ENCODE measurements at places on chromosomes 16 and 17.

- DNase-seq, result peak; percentile 36
Measured at GRCh38 chr17:7885367-7886226, 3.0 kb upstream of the CHD3 start.

DNA sequence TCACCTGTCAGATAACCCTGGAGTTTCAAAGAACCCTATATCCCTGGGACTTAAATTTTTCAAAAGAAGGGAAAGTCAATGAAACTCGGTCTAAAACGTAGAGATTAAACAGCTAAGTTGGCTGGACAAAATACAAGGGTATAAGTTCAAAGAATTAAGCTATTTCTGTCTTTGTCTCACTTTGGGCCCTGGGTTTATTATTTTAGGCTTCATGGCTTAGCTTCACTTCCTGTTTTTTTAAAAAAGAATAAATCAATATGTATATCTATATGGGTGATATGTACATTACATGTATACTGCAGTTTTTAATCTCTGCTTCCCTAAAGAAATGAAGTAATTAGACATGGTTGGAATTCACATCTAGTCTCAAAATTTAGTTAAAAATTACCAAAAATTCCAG, 132.3 kb downstream of the TRIM37 start:
- no peak for DNase-seq

DNA sequence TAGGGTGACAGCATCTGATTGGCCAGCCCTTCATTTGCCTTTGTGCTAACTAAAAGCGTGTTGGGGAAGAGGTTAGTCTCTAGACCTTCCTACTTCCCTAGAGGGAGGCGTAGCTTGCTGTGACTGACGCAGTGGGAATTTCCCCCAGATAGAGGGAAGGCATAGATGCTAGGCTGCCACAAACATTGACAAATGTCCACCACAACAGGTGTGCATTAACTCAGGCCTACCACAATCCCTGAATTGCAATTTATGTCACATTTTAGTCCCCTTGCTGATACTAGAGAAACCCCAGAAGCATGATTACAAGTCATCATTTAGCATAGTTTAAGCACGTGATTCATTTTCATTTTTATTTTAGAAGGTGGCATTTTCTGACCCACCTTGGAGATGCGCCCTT, 76.3 kb upstream of the WSB1 start:
- no peak for DNase-seq

- peak; percentile 24 for DNase-seq
Measured at GRCh38 chr16:78291604-78292003, 192.2 kb downstream of the WWOX start.

- peak; percentile 64 for DNase-seq
Measured at GRCh38 chr16:69566240-69566980, 644 bp downstream of the NFAT5 start.

GRCh38 chr16:10296956-10297340, 88.9 kb upstream of the ATF7IP2 start:
- DNase-seq, result no peak

DNA sequence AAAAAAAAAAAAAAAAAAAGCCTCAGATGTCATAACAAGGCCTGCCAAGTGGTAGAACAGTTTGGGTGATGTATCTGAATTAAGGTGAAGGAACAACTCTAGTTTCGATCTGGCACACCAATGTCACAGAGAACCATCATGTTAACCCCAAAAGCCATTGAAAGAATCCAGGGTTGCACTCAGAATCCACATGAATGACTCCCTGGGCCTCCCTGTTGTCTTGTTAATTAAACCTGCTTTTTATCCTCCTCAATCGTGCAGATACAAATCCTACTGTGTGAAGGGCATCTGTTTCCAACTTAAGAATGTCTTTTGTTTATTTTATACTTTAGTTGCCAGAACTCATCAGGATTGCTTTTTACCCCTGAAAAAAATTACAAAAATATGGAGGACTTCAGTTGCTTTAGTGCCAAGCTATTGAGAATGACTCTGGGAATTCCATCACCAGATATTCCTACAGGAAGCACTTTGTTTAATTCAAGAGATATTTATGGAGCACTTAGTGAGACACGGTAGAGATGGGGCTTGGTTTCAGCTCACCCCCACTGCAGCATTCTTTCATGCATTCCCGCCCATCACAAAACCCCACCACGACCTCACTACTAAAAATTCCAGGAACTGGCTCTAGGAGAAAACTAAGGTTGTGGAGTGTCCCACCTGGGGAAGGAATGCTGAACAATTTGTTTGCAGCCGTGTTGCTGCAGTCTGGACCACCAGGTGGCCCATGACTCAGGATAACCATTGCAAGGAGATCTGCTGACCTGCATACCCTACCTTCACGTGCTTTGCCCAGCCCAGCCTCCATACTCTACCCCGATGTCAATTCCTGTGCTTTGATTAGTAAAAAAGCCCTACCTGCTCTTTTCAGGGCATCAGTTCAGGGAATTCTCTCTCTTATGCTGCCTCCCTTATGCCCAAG, 63.8 kb upstream of the GPRC5B start:
- no peak for DNase-seq

- no peak for DNase-seq
Measured at GRCh38 chr16:30895627-30896260, 670 bp upstream of the CTF1 start.

GRCh38 chr17:71033336-71033735, 864.0 kb downstream of the KCNJ2 start:
- DNase-seq, result no peak

DNA sequence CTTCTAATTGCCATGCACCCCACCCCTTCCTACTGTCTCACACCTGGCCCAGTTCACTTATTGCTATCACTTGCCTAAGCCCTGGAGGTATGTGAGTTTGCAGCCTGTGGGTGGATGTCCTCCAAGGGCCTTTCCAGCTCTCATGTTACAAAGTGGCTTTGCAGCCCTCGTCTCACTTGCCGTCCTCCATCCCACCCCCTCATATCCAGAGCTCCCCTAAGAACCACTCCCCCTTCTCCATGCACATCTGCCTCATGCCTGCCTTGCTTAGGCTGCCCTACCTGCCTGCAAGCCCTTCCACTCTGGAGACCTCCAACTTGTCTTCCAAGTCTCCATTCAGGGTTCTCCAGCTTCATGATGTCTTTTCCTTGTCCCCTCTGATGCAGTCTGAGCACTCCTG, 119.4 kb upstream of the NLRP1 start:
- DNase-seq, result no peak

DNA sequence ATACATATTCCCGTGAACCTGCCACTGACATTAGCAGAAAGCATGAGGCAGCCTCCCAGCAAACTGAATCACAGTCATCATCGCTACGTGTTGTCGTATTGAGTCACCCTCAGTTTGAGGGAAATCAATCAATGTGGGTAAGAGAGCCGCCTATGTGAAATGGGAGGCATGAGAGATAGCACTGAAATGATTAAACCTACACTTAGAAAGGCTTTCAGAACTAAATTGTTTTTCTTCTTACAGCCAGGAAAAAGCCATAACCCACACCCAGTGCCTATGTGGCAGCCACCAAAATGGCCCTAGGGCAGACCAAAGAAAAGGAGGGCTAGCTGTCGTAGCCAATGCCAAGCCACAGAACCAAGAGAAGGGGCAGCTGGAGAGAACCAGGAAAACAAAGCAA, 90.5 kb downstream of the ADAMTS18 start:
- DNase-seq, result no peak

- peak; percentile 64 for DNase-seq
Measured at GRCh38 chr17:61285526-61286320, 113.9 kb upstream of the TBX2 start.

- no peak for DNase-seq
Measured at GRCh38 chr16:84513123-84513522, 8.7 kb upstream of the MEAK7 start.

- no peak for DNase-seq
Measured at GRCh38 chr17:3959295-3959899, 4.8 kb downstream of the ATP2A3 start.

- DNase-seq, result peak; percentile 46
Measured at GRCh38 chr17:38663125-38663751, 11.5 kb downstream of the EPOP start.

DNA sequence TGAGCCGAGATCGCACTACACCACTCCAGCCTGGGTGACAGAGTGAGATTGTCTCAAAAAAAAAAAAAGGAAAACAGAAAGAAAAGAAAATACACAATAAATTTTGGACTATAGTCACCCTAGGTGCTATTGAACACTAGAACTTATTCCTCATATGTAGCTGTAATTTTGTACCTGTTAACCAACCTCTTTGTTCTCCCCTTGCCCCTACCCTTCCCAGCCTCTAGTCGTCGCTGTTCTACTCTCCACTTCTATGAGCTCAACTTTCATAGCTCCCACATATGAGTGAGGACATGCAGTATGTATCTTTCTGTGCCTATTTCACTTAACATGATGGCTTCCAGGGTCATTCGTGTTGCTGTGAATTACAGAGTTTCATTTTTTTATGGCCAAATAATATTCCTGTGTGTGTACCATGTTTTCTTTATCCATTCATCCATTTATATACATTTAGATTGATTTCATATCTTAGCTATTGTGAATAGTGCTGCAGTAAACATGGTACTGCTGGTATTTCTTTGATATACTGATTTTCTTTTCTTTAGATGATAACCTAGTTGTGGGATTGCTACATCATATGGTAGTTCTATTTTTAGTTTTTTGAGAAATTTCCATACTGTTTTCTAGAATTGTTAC, 28.3 kb downstream of the VPS35L start:
- no peak for DNase-seq

- DNase-seq, result no peak
Measured at GRCh38 chr17:34652021-34652555, 72.7 kb downstream of the TMEM132E start.

DNA sequence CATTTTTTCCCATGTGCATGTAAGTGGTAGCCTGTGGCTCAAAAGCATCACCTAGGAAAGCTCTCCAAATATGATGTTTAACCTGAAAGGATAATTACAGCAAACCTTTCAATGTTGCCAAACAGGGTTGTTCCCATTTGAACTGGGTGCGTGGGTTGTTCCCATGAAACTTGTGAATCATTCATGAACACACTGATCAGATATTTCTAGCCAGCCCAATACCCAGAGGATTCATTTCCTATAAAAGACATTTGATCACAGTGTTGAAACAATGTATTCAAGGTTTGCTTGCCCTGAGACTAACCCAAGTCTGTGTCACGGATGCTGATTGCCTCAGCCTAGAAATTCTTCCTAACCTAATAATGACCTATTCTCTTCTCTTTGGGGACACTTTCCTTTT, 12.9 kb downstream of the KRT39 start:
- DNase-seq, result no peak

DNA sequence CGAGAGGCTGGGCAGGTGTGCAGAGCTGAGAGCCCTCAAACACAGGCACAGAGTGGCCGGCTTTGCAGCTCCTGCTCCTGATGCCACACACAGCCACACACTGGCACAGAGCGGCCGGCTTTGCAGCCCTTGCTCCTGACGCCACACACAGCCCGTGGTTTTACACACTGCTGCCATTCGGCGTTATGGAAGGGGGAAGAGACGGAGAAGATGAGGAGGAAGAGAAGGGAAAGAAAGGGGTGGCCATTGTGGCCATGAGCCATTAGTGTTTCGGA, 26.8 kb downstream of the WSCD1 start:
- no peak for DNase-seq

- DNase-seq, result no peak
Measured at GRCh38 chr17:11028349-11028748, 190.5 kb upstream of the PIRT start.

DNA sequence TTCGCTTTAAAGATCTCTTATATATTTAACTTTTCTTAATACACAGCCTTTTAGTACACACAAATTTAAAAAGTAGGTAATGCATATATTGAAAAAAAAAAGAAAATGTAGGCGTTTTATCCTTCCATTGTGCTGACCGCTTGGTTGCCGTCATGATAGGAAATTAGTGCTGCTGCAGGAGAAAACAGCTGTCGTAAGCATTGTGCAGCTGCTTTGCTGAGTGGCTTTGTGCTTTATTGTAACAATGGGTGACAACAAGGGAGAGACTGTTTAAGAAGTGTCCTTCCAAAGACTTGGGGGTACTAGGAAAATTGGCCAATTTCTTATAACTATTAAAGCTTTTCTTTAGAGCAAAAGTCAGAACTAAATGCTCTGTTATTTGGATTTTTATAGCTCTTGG, 5.0 kb downstream of the HERPUD1 start:
- DNase-seq, result no peak

GRCh38 chr17:47287068-47287467, 33.4 kb downstream of the ITGB3 start:
- no peak for DNase-seq

DNA sequence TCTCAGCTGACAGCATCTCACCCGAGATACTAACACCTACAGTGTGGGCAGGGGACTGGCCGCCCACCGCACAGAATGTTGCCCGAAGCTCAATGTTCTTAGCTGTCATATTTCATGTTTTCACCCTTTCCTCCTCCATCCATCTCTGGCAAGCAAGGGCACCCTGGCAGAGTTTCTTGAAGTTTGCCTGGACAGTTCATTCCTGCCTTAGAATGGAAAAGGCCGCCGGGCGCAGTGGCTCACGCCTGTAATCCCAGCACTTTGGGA, 37.6 kb upstream of the TEX2 start:
- DNase-seq, result no peak

- DNase-seq, result no peak
Measured at GRCh38 chr16:80816356-80816755, 12.0 kb upstream of the CDYL2 start.

- no peak for DNase-seq
Measured at GRCh38 chr17:65666876-65667321, 105.5 kb upstream of the AXIN2 start.

DNA sequence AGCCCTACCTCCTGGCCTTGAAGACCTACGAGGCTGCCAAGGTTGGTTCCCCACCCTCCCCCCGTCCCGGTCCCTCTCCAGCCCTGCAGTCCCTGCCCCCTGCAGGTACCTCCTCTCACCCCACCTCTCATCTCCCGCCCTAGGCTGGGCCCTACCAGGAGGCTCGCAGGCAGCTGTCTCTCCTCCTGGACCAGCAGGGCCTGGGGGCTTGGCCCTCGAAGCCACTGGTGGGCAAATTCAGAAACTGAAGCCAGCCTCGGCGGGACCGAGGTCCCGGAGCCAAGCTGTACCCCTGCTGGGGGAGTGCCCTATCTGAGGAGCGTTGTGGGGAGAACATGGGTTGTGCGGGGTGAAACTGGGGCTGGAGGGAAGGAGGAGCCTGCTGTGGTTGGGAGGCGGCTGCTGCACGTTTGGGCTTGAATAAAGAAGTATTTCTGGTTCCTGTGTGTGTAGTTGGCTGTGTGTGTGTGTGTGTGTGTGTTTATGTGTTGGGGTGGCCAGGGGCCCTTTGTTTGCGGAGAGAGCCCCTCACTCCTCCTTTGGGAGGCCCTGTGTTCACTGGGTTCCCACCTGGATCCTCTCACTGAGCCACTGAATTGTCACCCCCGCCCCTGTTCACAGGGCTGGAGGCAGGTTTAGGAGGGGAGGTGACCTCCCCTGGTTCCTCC, 5.9 kb downstream of the ADAD2 start:
- no peak for DNase-seq

- DNase-seq, result no peak
Measured at GRCh38 chr16:59698346-59699020, 964.4 kb upstream of the GOT2 start.

GRCh38 chr17:17056156-17056539, 13.9 kb downstream of the MPRIP start:
- no peak for DNase-seq

Measured in left ventricle myocardium inferior (tissue), 1 donor.